Stimulated activated CD8-positive, alpha-beta memory T cell treated with anti-CD3 and anti-CD28 coated beads, Interleukin-7, amount 100 ng/mL, for 1 hour (primary cell): ENCODE measurements at places on chromosomes 3 and 15.

DNA sequence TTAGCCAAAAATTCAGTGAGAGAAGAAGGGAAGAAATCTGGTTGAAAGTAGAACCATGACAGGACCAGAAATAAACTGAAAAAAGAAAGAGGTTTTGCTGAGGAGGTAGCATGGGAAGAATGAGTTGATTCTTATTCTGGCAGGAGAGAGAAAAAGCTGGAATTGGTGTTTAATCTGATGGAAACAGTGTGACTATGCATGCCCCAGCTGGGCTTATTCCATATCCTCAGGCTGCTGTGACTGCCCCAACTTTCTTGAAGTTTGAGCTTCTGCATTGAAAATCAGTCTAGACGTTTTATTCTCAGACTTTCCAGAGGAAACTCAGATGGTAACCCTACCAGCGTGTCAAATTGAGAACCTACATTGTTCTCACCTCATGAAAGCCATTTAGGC lies 352.5 kb upstream of the DCBLD2 start:
- no peak for DNase-seq

DNA sequence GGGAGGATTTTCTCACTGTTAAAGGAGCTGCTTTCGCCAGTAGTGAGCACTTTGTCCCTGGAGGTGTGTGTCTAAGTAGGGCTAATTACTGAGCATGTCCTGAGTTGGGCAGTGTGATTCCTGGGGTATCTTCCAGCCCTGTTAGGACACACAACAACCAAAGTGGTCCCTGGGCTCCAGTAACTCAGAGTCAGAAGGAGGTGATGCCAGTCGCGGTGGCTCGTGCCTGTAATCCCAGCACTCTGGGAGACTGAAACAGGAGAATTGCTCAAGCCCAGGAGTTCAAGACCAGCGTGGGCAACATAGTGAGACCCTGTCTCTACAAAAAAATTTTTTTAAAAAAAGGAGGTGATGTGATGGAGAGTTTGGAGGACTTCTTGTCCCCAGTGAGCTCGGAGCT lies 37.5 kb downstream of the PML start:
- DNase-seq, result no peak

DNA sequence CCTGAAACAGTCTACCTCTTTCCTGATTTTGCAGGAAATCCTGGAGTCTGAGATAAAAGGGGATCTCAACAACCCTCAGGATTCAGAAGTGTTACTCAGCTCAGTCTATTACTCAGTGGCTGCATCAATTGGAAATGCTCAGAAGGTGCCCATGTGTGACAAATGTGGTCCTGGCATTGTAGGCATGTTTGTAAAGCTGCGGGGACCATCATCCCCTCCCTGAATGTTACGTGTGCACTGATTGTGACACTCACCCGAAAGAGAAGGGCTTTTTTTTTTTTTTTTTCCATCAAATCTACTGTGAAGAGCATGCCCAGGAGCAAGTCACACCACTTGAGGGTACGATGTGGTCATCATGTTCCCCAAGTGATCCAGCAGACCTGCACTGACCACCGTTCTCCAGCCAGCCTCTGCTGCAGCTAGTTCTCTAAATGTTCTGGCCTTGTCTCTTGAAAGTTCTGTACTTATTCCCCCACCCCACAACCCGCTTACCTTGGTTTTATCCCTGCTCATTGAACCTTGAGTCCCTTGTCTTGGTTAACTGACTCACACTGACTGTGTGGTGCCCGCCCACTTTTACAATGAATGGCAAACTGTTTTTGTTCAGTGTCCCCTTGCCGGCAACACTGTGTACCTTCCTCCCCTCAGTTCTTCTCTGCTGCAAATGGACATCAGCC lies 19.8 kb downstream of the ST3GAL6 start:
- no peak for DNase-seq

- DNase-seq, result no peak
Measured at GRCh38 chr15:53470743-53471142, 288.7 kb downstream of the WDR72 start.
